Activated CD4-positive, alpha-beta T cell treated with anti-CD3 and anti-CD28 coated beads, Interleukin-10, Interleukin-2, amounts not matched to agents 100 ng/mL and 50 ng/mL, durations not matched to agents 16 hours and 8 hours (primary cell): ENCODE measurements at places on chromosomes 3 and 15.
A peak's percentile ranks its signal among the peaks of the same experiment; 100 is the strongest.

DNA sequence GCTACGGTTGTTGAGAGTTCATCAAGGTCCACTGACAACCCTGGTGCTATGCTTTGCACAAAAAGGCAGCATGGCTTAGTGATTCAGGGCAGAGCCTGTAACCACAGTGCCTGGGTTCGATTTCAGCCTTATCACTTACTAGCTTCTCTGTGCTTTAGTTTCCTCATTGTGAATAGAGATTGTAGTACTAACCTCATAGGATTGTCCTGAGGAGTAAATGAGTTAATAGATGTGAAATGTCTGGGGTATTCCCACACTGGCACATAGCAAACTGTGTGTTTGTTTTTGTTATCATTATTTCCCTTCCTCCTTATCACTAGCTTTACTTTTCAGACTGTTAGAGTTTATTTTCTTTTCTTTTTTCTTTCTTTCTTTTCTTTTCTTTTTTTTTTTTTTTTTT lies 16.3 kb downstream of the CRTAP start:
- no peak for DNase-seq

DNA sequence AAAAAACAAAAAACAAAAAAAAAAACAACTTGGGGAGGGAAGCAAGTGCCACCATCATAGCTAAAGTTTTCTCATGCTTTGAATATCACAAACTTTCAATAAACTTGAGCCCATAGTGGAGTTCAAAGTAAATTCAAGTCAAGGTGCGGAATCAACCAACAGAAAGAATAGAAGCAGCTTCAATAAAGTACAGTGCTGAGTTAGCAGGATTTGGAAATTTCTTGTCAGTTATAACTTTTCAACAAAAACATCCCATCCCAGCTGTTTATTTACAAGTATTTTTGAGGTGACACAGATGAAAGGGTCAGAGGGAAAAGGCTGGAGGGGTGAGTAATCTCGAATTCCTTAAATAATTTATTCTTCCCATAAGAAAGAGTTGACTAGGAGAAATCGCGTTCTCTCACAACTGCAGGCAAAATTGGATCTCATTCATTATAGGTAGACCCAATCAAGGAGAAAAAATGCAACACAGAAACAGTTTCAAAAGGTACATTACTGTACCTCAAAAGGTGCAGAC lies 477.4 kb upstream of the RASGRP1 start:
- no peak for DNase-seq

- no peak for DNase-seq
Measured at GRCh38 chr3:151227266-151227806, 24.3 kb upstream of the GPR171 start.

- no peak for DNase-seq
Measured at GRCh38 chr15:97692301-97693015, 268.0 kb upstream of the ARRDC4 start.

DNA sequence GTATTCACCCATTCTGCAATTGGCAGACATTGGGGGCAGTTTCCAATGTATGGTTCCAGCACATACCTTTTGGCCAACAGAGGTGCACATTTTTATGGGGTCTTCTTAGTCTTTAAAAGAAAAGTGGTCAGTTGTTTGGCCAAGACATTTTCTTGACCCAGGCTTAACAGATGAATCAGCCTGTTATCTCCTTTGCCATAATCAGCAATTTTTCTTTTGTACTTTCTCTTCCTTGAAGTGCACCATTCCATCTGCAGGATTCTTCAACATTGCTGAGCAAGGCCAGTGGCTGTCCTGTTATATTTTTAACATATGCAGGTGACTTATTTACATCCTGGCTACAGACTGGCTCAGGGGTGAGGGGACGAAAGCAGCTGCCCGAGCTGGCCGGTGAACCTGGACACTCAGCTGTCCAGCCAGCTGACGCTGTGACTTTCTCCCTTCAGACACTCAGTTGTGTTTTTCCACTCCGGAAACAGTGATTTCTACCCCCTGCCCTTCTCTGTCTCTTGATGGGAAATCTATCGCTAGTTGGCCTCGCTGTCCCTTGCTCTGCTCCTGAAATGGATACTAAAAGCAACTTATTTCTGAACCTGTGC lies 96.5 kb upstream of the TNFAIP8L3 start:
- no peak for DNase-seq

GRCh38 chr3:132675408-132675807 lies 15.3 kb downstream of the UBA5 start:
- DNase-seq, result no peak

GRCh38 chr3:19574268-19574667 lies 359.7 kb downstream of the EFHB start:
- no peak for DNase-seq

DNA sequence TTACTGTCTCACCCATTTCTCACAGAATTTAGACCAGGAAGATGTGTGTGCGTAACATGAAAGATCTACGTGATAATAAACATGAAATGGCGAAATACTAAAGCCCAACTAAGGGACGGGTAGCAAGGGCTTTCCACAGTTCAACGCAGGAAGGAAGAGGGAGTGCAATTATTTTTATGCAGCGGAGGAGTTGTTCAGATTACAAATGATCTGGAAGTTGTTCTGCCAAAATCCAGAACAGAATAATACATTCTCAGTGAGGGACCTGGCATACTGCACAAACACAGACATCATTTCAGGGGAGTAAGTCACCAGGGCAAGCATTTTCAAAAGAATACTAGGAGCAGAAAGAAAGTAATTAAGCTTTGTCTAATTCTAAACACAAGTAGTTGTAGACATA lies 133.6 kb upstream of the RAP2B start:
- no peak for DNase-seq

- DNase-seq, result no peak
Measured at GRCh38 chr15:82134461-82134860, 88.6 kb upstream of the MEX3B start.

GRCh38 chr15:99438691-99439523 lies 126.9 kb upstream of the MEF2A start:
- no peak for DNase-seq

DNA sequence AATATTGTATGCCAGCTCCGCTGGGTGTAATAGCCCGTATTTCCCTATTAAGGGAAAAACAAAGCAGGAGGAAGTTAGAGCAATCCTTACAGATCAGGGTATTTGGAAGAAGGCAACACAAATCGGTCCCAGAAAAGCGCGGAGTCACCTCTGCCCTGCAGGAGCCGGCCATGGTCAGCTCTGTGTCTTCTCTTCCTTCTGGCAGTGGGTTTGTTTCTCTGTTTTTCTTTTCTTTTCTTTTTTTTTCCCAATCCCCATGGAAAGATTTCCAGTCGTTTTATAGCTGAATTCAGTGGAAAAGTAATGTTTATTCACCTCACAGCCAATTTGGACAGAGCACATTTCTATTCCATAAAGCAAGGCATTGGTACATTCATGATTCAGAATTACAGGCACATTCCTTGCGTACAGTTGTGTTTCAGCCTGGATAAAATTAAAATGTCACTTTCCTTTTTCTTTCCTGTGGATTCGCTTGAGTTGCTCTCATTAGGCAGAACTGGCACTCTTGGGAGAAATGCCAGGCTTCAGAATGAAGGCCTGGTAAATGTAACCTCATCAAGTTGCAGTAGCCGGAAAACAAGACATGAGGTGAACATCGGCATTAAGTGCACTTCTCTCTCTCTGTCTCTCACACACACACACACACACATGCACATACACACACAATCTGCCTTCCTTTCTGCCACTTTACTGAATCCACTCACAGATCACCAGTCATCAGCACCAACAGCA lies 204.5 kb upstream of the UBE2E1 start:
- no peak for DNase-seq

GRCh38 chr3:190369668-190370295 lies 18.2 kb upstream of the CLDN16 start:
- no peak for DNase-seq

DNA sequence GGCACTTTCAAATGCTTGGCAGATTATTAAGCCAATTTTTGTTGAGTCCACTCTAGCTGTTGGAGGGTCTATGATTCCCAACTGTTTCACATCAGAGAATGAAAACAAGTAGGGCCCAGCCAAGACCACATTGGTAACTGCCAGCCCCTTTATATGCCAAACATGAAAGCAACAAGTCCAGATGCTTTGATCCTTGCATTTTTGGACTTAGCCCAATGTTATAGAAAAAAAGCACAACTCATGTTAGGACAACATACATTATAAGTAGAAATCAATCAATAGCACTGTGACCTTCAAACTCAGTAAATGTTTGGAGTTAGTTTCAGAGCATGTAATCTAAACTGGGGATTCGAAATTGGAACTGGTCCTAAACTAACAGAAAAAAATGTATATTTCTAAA lies 674.7 kb downstream of the MECOM start:
- no peak for DNase-seq

DNA sequence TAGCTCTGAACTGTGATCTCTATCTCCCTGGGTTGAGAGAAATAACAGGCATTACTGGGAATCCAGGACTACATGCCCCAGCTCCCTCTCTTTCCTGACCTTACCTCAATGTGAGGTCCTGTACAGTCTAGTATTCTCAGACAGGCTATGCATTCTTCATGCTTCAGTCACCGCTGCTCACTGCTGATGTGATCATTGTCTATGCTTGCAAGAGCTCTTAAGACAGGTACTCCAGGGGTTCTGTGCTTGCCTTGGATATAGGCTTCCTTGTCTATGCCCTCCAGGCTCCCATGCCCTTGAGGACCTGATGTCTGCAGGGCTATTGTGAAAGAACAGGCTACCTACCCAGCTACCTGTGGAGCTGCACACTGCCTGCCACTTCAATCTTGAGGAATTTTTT lies 183.6 kb downstream of the MBNL1 start:
- no peak for DNase-seq

DNA sequence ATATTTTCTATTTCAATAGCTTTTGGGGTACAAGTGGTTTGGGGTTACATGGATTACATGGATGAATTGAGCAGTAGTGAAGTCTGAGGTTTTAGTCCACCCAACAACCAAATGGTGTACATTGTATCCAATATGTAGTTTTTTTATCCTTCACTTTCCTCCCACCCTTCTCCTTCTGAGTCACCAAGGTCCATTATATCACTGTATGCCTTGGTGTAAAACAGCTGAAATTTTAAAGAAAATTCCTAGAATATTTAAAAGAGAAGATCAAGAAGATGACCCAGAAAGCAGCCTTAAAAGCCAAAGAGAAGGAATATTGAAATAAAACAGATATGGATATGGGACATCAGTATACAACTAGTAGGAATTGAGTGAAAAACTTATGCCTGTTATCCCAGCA lies 204.2 kb upstream of the COL8A1 start:
- DNase-seq, result no peak

DNA sequence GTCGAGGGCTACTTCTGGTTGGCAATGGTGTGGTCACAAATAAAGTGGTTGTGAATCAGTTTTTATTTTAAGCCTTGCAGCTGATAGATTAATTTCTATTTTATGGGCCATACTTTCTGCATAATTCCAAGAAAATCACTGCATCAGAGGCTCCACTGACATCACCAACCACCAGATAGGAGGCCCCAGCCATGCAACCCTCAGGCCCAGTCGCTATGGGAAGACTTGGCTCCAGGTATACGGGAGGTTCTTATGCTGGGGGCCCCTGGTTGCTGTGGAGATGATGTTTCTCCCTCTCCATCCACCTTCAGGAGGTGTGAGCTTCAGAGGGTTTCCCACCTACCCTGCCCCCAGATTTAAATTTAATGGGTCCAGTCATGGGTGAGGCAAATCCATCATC lies 57.4 kb downstream of the ISG20 start:
- no peak for DNase-seq

- DNase-seq, result no peak
Measured at GRCh38 chr3:183875411-183875810, 9.3 kb downstream of the PARL start.

DNA sequence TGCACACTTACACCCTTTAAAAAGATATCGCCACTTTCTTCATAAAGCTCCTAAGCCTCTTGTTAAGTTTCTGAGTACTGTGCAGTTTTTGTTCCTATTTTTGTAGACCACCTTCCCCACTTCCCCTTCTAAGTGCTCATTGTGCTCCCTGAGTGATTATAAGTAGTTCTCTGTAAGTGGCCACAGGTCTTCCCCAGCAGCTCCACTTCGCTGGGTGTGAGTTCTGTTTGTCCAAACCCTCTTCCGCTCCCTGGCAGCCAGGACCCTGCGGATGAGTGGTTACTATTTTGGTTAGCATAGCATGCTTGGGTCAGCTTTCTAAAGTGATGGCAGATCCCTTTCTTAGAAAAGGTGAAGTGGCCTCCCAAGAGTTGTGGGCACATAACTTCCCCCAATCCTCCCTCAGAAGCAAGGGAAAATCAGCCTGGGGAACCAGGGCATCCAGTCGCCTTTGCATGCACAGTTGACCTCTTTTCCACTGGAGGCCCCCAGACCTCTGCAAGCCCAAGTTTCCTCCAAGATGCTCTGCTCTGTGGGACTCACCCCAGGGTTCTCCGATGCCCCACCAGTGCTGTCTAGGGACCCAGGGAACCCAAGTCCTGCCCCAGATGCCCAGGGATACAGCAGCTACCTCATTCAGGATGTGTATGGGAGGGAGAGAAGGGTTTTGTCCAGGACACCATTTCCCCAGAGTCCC lies 69.6 kb downstream of the ATP10A start:
- no peak for DNase-seq

- DNase-seq, result peak; percentile 31
Measured at GRCh38 chr3:2156244-2156847, 57.7 kb downstream of the CNTN4 start.

DNA sequence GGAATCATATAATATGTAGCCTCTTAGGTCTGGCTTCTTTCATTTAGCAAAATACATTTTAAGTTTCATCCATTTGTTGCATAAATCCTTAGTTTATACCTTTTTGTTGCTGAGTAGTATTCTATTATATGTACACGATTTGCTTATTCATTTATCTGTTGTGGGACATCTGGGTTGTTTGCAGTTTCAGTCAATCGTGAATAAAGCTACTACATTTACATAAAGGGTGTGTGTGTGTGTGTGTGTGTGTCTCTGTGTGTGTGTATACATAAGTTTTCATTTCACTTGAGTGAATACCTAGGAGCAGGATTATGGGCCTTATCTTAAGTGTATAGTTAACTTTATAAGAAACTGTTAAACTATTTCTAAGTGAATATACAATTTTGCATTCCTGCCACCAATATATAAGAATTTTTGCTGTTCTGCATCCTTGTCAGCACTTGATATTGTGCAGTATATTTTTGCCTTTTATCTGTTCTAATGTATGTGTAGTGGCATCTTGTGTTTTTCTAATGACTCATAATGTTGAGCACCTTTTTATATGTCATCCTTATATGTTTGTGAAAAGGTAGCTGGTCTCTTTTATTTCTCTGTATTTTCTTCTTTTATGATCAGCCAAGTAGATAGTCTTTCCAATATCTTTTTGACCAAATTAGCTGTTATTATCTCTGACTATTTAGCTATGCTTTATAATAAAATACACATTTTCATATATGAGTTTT lies 55.0 kb downstream of the GLCE start:
- DNase-seq, result no peak

- no peak for DNase-seq
Measured at GRCh38 chr3:185759512-185759911, 65.3 kb downstream of the IGF2BP2 start.
